ENCODE measurements at places on chromosomes 7 and 10.

GRCh38 chr7:3591944-3592343, 290.9 kb downstream of the SDK1 start:
- no peak for DNase-seq

GRCh38 chr7:19526639-19527038, 182.2 kb downstream of the POLR1F start:
- DNase-seq, result no peak

- no peak for DNase-seq
Measured at GRCh38 chr7:106966121-106966520, 78.4 kb upstream of the PRKAR2B start.

DNA sequence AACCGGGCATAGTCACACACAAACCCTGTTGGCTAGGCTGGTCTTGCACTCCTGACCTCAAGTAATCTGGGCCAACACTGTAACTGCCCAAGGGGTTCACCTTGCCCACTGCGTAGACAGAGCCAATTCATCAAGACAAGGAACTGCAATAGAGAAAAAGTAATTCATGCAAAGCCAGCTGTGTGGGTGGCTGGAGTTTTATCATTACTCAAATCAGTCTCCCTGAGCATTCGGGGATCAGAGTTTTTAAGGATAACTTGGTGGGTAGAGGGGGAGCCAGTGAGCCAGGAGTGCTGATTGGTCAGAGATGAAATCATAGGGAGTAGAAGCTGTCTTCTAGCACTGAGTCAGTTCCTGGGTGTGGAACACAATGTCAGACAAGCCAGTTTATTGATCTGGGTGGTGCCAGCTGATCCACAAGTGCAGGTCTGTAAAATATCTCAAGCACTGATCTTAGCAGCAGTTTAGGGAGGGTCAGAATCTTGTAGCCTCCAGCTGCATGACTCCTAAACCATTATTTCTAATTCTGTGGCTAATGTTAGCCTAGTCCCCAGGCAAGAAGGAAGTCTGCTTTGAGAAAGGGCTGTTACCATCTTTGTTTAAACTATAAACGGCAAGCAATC, 15.6 kb upstream of the FXYD4 start:
- no peak for DNase-seq

GRCh38 chr7:157895520-157896375, 558.9 kb downstream of the DNAJB6 start:
- no peak for DNase-seq

GRCh38 chr7:16130111-16131110, 290.9 kb downstream of the CRPPA start:
- DNase-seq, result no peak
